Fibroblast of lung (primary cell): ENCODE measurements at places on chromosomes 11 and 22. TPM values are rescaled to one million over a fixed set of nuclear protein-coding genes. Genes with fewer than 3 reads are reported as not detected.

The GP1BB gene
- 0.20 and 0.50 TPM in 2 replicates for polyA plus RNA-seq

The VSIG10L2 gene
- not detected in 2 replicates for polyA plus RNA-seq

The PDGFD gene
- polyA plus RNA-seq = 1.3 TPM in 2 replicates

The DPP3 gene
- 33.6 and 42.1 TPM in 2 replicates for polyA plus RNA-seq

The RIBC2 gene
- 1.6 and 2.1 TPM in 2 replicates for polyA plus RNA-seq

The OR2AT4 gene
- not detected in 2 replicates for polyA plus RNA-seq

GRCh38 chr11:83302151-83302550 is 16.0 kb upstream of the CCDC90B start:
- DNase-seq = no peak

- peak; percentile 0 for DNase-seq
These were observed 69.4 kb downstream of the ARL14EP start for GRCh38 chr11:30392221-30392784.

DNA sequence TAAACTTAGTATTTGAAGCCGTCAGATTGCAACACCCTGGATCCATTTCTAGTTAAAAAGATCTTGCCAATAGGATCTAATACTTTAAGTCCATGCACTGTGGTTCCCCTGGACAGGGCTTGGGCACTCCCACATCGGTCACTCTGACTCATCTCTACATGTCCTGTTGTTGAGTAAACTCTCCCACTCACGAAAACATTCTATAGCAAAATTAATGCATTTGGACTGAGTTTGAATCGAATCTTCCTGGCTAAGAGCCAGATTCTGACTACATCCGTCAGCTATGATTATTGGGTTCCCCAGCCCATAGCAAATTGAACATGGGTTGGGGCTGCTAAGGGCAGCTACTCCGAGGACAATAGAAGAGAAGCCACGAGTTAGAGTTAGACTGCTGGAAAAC is 182.1 kb upstream of the SORL1-AS1 start:
- peak; percentile 93 for DNase-seq
